Calu3 (cell line): ENCODE measurements at places on chromosomes 6 and 20.
A peak's percentile ranks its signal among the peaks of the same experiment; 100 is the strongest.

DNA sequence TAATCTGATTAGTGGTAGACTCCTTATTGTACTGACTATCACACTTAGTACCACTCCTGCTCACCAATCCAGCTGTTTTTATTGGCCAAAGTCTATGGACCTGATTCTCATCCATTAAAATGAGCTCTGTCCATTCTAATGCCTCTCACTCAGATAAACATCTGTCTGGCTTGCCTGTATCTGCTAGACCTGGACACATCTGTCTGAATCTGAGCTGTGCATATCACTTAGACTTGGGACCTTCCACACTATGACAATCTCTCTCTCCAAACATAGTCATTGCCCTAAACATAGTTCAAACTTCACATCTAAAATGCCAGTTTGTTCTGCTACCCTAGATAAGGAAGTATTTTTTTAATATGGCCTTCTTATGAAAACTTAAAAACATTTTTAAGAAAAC is 92.6 kb downstream of the CENPW start:
- no peak for DNase-seq

DNA sequence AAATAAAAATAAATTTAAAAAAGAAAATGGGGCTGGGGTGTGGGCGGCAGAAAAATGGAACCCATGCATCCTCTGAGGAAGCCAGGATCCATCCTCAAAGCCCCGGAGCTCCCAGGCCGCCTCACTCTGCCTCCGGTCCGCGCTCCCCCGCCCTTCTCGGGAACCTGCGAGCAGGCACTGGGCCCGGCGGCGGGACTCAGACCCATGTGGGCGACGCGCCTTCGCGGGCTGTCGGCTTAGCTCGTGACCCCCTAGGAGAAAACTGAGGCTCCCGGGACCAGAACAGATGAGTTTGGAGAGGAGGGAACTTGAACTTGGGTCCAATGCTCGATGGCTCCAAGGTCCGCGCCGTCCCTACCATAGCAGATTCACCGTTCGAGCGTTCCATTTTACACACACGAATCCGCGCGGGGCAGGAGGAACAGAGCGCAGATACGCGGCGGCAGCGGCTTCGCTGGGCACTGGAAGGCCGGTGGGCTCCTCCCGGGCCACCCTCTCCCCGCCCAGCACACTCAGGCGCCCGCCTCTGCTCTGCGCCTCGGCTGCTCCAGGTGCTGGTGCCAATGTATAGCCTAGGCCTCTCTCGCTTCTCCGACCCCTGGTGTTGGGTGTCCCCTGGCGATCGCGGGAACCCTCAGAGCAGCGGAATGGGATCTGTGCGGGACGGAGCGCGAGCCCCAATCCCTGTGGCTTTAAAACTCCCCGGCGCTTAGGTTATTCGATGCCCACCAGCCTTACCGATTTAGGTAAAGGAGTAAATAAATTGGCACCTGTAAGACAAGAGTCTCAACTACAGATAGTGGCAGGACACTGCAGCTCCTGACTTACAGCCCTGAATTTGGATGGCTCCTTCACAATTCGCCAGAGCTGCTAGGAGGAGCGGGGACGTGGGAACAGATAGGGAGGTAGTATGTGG is 39.2 kb downstream of the DPPA5 start:
- DNase-seq: no peak

DNA sequence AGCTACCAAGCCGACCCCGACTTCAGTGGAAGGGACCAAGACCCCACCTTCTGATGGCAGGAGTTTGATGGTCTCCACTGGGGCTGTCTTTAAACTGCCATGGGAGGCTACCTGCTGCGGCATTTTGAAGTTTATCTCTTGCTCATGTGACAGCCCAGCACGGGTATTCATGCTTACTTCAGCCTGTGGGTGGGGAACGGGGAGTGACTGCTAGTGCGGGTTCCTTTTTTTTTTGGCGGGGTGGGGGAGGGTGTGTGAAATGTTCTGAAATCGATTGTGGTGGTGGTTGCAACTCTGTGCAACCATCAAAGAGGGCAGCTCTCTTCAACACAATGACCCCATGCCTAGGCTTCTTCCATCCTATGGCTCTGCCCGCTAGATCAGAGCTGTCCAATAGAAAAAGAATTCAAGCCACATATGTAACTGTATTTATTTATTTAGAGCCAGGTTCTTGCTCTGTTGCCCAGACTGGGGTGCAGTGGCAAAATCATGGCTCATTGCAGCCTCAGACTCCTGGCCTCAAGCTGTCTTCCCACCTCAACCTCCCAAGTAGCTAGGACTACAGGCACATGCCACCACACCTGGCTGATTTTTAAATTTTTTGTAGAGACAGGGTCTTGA is 53.7 kb downstream of the PPP1R16B start:
- no peak for DNase-seq

DNA sequence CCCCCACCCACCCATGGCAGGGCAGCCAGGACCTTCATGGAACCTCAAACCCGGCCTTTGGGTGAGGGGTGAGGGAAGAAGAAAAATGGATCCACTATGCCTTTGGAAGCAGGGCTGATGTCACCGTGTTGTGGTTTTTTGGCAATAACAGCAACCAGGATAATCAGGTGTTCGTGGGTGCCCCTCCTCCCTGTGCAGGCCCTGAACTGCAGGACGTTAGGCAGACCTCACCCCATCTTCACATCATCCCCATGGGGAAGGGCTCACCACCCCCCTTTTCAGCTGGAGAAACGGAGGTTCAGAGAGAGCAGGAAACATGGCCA is 3.6 kb downstream of the GABRR2 start:
- DNase-seq: no peak

DNA sequence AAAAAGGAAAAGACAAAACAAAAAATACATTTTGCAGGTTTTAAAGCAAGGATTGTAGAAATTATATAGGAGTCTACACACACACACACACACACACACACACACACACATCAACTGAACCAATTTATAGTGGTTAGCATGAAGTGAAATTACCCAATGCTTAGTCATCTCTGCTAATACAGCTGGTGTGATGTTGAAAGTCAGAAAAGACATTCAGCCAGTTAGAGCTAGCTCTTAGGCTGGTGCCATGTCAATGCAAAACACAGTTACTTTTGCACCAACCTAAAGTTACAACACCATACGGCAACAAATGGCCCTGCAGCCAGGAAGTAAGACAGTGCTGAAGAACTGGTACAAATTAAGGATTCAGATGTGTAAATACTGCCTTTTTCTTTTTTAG is 15.2 kb downstream of the FAM210B start:
- DNase-seq: peak; percentile 10

GRCh38 chr20:20568604-20569205 is 143.7 kb downstream of the RALGAPA2 start:
- DNase-seq: peak; percentile 1

GRCh38 chr6:15841937-15842726 is 179.3 kb upstream of the DTNBP1 start:
- DNase-seq: no peak

- DNase-seq: no peak
Observed at GRCh38 chr6:166277018-166277417, 31.2 kb downstream of the PRR18 start.
